ENCODE measurements at places on chromosomes 5 and 9.

DNA sequence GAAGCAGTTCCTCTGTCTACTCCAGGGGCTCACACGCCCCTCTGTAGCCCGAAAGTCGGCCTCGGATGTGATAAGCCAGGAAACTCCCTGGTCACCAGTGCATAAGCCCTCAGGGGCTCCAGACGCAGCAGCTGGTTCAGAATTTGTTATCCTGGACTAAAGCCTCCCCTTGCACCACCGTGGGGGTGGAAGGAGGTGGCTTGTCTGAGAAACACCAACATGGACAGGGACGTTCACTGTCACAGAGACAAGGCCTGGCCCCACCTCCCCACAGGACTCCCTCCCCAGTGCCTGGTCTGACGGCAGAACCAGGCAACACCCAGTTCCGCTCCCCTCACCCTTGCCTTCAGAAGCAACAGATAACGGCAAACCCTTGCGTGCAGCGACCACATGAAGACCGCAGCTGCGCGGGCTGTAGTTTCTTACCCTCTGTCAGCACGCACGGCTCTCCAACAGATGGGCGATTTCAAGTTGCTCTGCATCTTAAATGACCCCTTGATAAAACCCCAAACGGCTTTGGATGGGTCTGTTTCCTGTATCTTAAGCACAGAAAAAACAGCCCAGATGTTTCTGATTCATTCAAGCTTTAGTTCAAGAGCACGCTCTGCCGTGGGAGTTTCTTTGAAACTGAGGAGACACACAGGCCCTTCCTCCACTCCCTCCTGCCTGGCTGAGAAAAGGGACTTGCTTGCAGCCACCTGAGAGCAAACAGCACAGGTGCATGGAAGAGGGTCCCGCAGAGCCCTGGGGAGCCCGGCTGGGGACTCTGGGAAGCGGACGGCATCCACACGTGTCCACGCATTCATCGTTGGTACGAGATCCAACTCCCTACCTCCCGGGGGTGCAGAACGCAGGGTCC, 44.7 kb upstream of the NKD2 start:
- DNase-seq = no peak

- DNase-seq = peak; percentile 37
Measured at GRCh38 chr9:124771867-124772679, 962 bp upstream of the NR6A1 start.

- no peak for DNase-seq
Measured at GRCh38 chr5:140362875-140363630, 3.1 kb downstream of the SLC4A9 start.

DNA sequence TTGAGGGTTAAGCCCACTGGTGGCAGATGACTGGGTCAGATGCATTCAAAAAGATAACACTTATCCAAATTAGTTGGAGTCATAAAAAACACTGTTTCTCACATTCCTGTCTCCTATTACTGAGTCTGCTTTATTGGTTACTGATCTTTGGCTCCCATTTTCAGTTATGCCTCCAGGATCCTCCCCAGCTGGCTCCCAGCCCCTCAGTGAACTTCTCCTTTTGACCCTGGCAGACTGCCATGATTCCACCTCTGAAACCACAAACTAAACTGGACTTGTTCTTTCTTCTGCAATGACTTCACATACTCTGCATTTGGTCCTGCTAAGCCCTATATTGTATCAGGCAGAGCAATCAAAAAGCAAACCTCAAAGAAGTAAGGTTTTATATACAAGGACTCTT, 860.8 kb upstream of the DMAC1 start:
- DNase-seq = no peak

Measured in substantia nigra (tissue), 51 donors.